ENCODE measurements at places on chromosomes 5 and 9.

- DNase-seq = no peak
Measured at GRCh38 chr9:124363326-124364096, 51.7 kb downstream of the PSMB7 start.

DNA sequence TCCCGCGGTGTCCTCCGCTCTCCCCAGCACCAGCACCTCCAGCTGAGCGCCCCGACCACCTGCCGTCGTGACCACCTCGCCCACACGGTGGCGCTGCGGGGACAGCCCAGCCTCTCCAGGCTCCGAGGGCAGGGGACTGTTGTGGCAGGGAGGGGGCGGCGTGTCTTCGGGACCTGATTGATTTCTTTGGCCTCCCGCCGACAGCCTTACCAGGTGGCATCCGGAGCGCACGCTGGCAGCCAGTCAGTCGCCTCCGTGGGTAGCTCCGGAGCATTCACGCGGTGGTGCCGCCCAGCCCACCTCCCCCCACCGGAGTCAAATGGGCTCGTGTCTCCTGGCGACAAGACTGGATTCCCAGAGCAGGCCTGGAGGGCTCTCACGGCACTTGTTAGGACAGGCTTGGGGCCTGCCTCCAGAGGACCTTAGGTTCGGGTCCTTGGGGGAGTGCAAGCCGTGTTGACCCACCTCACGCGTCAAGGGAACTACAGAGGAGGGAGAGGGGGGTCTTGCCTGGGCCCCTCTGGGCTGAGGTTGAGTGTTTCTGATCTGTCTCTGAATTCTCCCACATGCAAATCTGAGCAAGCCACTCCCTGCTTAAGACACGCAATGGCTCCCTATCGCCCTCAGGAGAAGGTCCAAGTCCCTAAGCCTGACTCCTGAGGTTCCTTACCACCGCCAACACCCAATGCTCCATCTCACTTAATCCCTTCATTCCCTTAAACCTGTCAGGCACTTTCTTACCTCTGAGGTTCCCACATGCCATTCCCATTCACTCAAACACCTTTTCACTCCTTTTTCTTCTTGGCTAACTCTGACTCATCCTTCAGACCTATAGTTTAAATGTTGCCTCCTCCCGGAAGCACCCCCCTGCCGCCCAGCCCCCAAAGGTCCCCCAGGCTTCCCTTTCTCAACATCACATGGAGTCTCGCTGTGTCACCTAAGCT lies 51.2 kb upstream of the GGTA1 start:
- DNase-seq = peak; percentile 62

DNA sequence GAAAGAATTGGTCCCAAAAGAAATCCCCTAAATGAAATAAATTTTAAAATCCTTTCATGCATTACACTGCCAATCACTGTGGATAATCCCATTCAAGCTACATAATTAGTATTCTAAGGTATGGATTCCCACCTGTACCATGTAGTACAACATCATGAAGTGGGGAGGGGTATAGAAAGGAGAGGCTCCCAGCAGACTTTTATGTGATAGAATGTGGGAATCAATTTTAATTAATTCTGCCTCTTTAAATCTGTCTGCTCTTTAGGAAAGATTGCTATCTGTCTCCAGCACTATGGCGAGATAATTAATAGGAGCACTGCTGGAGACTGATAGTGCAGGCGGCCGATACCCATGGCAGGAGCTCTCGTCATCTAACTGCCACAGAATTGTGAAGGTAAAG lies 95.4 kb downstream of the CDH12 start:
- no peak for DNase-seq

DNA sequence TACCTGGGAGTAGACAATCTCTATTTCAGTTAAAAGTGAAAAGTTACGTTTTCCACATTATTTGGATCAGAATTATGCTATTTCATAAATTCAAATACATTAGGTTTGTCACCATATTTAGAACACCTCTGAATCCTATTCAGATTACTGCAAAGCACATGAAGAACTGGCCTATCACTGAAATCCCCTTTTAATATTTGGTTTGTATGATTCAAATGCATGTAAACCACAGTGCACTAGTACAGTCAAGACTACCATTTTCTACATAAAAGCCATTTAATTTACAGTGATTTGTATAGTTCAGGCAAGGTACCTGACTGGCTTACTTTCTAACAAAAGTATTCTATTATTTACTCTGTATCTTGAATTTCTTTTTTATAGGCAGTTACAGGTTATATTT lies 212.5 kb downstream of the MEF2C start:
- DNase-seq = no peak

- DNase-seq = no peak
Measured at GRCh38 chr9:135254176-135255032, 166.9 kb downstream of the OLFM1 start.

- DNase-seq = no peak
Measured at GRCh38 chr9:4084435-4084818, 215.4 kb downstream of the GLIS3 start.

All from stimulated activated CD8-positive, alpha-beta memory T cell treated with anti-CD3 and anti-CD28 coated beads, Interleukin-15, amount 100 ng/mL, for 48 hours (primary cell).